Activated CD4-positive, alpha-beta T cell treated with anti-CD3 and anti-CD28 coated beads for 1 hour (primary cell): ENCODE measurements at places on chromosomes 6 and 20.

- no peak for DNase-seq
Observed at GRCh38 chr20:23103284-23104018, 17.3 kb upstream of the CD93 start.

GRCh38 chr20:46130534-46130933 is 12.4 kb downstream of the CD40 start:
- no peak for DNase-seq

- no peak for DNase-seq
Observed at GRCh38 chr6:132131758-132132157, 180.6 kb upstream of the CCN2 start.

DNA sequence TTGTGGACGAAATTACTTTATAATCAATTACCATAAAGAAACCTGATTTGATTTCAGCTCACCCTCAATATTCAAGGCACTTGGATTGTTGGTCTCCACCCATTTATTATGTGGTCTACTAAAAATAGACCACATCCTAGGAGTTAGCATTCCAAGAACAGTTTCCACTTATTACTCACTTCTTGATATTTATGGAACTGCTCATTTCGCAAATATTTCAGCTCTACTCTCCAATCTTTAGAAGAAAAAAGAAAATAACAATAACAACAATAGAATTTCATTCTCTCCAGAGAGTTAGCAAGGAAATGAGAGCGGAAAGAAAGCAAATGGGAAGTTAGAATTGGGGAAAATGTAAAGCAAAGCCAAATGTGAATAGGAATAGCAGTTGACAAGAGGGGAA is 26.2 kb upstream of the HDAC2 start:
- no peak for DNase-seq

GRCh38 chr20:10780901-10781300 is 107.1 kb upstream of the JAG1 start:
- no peak for DNase-seq

DNA sequence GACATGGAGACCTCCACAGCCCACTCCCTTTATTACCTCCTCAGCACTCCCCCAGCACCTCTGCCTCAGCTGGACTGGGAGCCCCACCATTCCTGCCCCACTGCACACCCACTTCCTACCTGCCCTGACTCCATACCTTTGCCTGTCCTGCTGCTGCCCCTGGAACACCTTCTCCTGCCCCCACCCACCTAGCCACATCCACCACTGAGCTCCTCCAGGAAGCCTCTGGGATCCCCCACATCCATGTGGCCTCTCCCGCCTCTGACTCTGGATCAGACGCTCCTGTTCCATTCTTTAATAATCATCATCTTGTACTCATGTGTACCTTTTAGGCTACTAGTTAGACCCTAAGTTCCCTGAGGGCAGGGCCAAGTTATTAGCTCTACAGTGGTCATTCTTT is 2.2 kb upstream of the SDCBP2 start:
- no peak for DNase-seq
